Muscle of leg (tissue), 16 donors: ENCODE measurements at places on chromosomes 3 and 15. TPM values are rescaled to one million over a fixed set of nuclear protein-coding genes. Genes with fewer than 3 reads are reported as not detected.

Gene PCSK6
- 10.5 TPM for total RNA-seq

Gene ECE2
- total RNA-seq: not detected

Gene LRRIQ4
- total RNA-seq: 0.09 TPM

Gene ZNF385D
- 10.6 TPM for total RNA-seq

Gene AP4E1
- 6.9 TPM for total RNA-seq

GRCh38 chr3:57226176-57226575 is 1.4 kb upstream of the APPL1 start:
- H3K4me1 ChIP-seq: peaks cover 6% of the 10 kb centered on the region
- no peak for DNase-seq
- H3K4me3 ChIP-seq: no peak overlapping the region
- H3K36me3 ChIP-seq: no peaks in the 10 kb centered on the region
- no peaks in the 10 kb centered on the region for H3K27me3 ChIP-seq

- H3K36me3 ChIP-seq: no peaks in the 10 kb centered on the region
- peak; percentile 17 for DNase-seq
- no peak overlapping the region for H3K27ac ChIP-seq
- H3K4me1 ChIP-seq: peaks cover 2% of the 10 kb centered on the region
- H3K4me3 ChIP-seq: no peak overlapping the region
Observed at GRCh38 chr3:130393594-130393993, 48.1 kb downstream of the COL6A5 start.

DNA sequence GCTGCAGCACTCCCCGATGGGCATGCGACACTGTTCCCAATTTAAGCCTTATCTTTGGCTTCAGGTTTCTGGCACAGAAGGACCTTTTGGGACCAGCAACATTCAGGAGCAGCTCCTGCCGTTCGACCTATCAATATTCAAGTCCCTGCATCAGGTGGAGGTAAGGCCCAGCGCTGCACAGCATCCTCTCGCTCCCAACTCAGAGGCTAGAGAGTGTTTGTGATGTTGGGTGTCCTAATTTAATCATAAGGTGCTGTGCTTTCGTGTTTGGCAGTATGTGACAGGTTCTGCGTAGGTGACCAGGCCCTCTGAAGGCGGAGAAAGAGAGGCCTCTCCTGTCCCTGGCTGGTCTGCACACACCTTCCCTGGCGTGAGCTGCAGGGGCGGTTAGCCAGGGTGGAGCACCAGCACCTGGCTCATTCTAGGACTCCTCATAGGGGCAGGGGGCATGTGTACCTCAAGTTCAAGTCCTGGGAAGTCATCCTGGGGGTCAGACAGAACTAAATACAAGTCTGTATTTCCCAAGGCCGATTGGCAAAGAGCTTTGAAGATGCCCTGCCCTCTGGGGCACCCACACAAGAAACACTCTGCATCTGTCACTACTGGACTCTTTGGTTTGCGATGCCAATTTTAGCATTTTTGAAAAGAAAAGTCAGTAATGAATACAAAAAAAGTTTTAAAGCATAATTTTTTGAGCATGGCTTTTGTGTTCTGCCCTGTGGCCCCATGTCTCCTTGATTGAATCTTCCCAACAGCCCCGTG is 17.0 kb downstream of the NISCH start:
- no peaks in the 10 kb centered on the region for H3K27me3 ChIP-seq
- H3K4me1 ChIP-seq: peaks cover 8% of the 10 kb centered on the region
- H3K4me3 ChIP-seq: no peak overlapping the region
- H3K36me3 ChIP-seq: peaks cover 73% of the 10 kb centered on the region
- DNase-seq: no peak

DNA sequence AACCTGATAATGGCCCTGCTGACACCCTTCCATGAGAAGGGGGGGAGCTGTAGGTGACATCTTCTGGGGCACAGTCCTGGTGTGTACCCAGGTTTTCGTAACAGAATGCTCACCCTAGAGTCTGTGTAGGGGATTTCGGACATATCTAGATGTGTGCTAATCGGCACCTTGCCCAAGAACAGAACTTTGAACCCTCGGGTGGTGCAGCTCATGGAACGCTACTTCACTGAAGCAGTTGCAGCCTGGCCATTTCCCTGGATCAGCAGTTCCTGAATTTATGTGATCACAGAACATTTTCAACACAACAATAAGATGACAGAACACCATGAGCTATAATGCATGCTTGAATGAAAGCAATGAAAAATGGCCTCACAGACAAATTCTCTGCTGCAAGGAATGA is 57.5 kb upstream of the MUC13 start:
- H3K27me3 ChIP-seq: no peaks in the 10 kb centered on the region
- H3K36me3 ChIP-seq: peaks cover 59% of the 10 kb centered on the region
- H3K27ac ChIP-seq: no peak overlapping the region
- no peak for DNase-seq
- no peak overlapping the region for H3K4me3 ChIP-seq

- no peaks in the 10 kb centered on the region for H3K27me3 ChIP-seq
- no peak overlapping the region for H3K4me3 ChIP-seq
- DNase-seq: no peak
- no peaks in the 10 kb centered on the region for H3K4me1 ChIP-seq
Observed at GRCh38 chr3:70771426-70772147, 459.1 kb upstream of the MDFIC2 start.

- DNase-seq: no peak
- H3K4me1 ChIP-seq: no peaks in the 10 kb centered on the region
- H3K36me3 ChIP-seq: no peaks in the 10 kb centered on the region
- no peaks in the 10 kb centered on the region for H3K27me3 ChIP-seq
- H3K4me3 ChIP-seq: no peak overlapping the region
- no peak overlapping the region for H3K27ac ChIP-seq
Observed at GRCh38 chr3:120113128-120114116, 19.2 kb upstream of the GSK3B start.

DNA sequence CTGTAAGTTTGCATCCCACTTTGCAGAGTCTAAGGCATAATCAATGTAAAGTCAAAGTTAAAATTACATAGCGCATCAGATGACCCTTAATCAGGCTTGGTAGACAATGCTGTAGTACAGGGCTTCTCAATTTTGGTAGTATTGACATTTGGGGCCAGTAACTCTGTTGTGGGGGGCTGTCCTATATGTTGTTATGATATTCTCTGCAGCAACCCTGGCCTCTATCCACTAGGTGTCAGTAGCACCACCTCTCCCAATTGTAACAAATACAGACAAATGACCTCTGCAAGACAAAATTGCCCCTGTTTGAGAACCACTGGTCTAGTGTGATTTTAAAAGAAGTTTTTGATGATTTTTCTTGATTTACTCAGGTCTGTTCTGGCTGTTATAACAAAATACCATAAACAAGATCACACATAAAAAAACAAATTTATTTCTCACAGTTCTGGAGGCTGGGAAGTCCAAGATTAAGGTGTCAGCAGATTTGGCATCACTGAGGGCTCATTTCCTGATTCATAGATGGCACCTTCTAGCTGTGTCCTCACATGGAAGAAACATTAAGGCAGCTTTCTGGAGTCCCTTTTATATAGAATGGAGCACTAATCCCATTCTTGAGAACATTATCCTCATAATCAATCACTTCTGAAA is 37.6 kb upstream of the SLC9A9 start:
- DNase-seq: peak; percentile 56
- H3K27ac ChIP-seq: no peak overlapping the region
- no peaks in the 10 kb centered on the region for H3K36me3 ChIP-seq
- no peaks in the 10 kb centered on the region for H3K27me3 ChIP-seq
- H3K4me3 ChIP-seq: no peak overlapping the region
